ENCODE measurements at places on chromosomes 1 and 21.

DNA sequence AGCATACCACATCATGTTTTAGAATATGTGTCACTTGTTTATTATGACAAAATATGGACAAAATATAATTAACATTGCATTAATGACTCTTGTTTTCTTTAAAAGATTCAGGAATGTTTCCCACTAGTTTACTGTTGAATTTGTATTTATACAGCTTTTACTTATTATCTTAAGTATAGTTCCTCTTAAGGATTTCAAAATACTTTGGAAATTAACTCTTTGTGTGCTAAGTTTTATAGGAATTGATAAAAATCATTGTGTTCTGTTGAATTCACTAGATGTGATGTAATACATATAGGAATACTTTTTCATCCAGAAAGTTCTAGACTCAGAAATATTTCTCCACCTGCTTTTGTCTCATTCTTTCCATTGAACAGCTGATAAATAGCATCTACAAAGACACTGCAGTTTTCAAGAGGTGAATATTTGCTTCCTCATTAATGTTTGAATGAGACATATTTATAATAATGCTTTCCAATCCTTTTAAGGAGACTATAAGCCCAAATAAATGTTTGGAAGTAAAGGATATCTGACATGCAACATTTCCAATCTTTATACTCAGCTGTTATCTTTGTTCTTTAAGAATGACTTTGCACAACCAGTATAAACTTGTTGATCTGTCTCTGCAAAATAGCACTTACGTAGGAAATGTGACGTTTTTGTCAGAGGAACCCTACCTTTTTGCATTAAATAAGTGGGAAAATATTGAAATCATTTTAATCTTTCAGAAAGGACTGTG, 38.4 kb upstream of the SAMSN1 start:
- no peak for DNase-seq

GRCh38 chr1:248625971-248626370, 8.9 kb downstream of the OR2T11 start:
- no peak for DNase-seq

GRCh38 chr1:116886291-116886878, 23.3 kb upstream of the PTGFRN start:
- no peak for DNase-seq

DNA sequence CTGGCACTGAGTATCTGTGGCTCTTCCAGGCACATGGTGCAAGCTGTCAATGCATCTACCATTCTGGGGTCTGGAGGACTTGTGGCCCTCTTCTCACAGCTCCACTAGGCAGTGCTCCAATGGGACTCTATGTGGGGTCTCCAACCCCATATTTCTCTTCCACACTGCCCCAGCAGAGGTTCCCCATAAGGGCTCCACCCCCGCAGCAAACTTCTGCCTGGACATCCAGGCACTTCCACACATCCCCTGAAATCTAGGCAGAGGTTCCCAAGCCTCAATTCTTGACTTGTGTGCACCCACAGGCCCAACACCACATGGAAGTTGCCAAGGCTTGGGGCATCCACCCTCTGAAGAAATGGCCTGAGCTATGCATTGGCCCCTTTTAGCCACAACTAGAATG, 18.8 kb downstream of the ODF2L start:
- no peak for DNase-seq

- no peak for DNase-seq
Observed at GRCh38 chr1:201324821-201325677, 41.7 kb downstream of the PKP1 start.
